ENCODE measurements at places on chromosomes 12 and 14. TPM values are rescaled to one million over a fixed set of nuclear protein-coding genes. Genes with fewer than 3 reads are reported as not detected.

GRCh38 chr12:2083008-2083407 is 30.2 kb downstream of the CACNA1C start:
- no peak overlapping the region for H3K4me3 ChIP-seq
- DNase-seq, result no peak
- no peaks in the 10 kb centered on the region for H3K27me3 ChIP-seq
- 0 out of 2 replicates have a peak, but pooled peaks cover 6% of the 10 kb centered on the region for H3K4me1 ChIP-seq

DNA sequence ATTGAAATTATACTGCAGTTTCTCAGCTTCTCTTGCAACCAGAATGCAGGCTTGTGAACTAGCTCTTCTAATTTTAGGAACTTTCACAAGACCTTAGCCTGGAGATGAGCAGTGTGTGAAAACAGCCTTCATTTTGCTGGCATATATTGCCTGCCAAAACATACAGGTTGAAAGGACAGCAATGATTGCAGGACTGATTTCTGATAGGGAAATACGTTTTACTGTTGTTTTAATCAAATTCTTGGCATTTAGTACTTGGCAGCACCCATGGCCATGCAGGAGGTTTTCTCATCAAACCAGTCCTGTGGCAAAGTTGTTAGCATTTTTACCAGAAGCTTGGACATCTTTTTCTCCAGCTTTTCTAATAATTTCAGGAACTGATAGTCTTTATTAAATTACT is 91.9 kb upstream of the MUCL1 start:
- H3K27ac ChIP-seq, result no peak overlapping the region
- no peak for DNase-seq
- no peak overlapping the region for H3K4me3 ChIP-seq
- no peaks in the 10 kb centered on the region for H3K27me3 ChIP-seq
- no peaks in the 10 kb centered on the region for H3K36me3 ChIP-seq
- H3K4me1 ChIP-seq, result no peaks in the 10 kb centered on the region

GRCh38 chr12:106910202-106910601 is 45.5 kb upstream of the TMEM263 start:
- no peak for DNase-seq
- H3K36me3 ChIP-seq, result no peaks in the 10 kb centered on the region
- H3K4me3 ChIP-seq, result no peak overlapping the region
- H3K27me3 ChIP-seq, result no peaks in the 10 kb centered on the region

The SGPP1 gene
- 8.1 TPM for polyA plus RNA-seq

DNA sequence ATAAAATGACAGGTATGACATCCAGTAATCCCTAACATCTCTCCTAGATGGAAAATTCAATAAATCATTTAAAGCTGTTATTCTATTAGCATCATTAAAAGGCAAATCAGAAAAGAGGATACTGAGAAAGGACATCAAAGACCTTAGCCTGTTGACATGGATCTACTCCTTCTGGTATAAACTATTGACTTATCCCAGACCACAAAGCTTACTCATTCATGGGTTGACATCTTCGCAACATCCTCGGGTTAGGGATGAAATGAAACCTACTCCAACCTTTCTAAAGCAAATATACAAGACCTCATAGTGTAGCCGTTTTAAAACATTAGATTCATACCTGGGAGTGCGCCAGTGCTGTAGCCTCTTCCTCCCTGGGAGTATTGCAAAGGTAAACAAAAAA is 191.5 kb upstream of the BTG1 start:
- no peak overlapping the region for H3K4me3 ChIP-seq
- no peaks in the 10 kb centered on the region for H3K36me3 ChIP-seq
- peaks cover 9% of the 10 kb centered on the region for H3K4me1 ChIP-seq

Data from SK-N-SH (cell line).